Bronchial smooth muscle cell (primary cell): ENCODE measurements at places on chromosomes 6 and 20. TPM values are rescaled to one million over a fixed set of nuclear protein-coding genes. Genes with fewer than 3 reads are reported as not detected.

The ADGRF4 gene
- total RNA-seq: under 0.01 TPM in 1 of 2 replicates, not detected in the other

The RSPO3 gene
- total RNA-seq: 0.77 and 2.7 TPM in 2 replicates

The SAMD5 gene
- 0.26 and 2.0 TPM in 2 replicates for total RNA-seq

The TMC2 gene
- 0.09 TPM in 1 of 2 replicates, not detected in the other for total RNA-seq

The WFDC10B gene
- total RNA-seq: 0.26 TPM in 1 of 2 replicates, not detected in the other

The WRNIP1 gene
- 27.9 and 31.6 TPM in 2 replicates for total RNA-seq
